Heart left ventricle (tissue), 16 donors: ENCODE measurements at places on chromosomes 5 and 9. TPM values are rescaled to one million over a fixed set of nuclear protein-coding genes. Genes with fewer than 3 reads are reported as not detected.

DNA sequence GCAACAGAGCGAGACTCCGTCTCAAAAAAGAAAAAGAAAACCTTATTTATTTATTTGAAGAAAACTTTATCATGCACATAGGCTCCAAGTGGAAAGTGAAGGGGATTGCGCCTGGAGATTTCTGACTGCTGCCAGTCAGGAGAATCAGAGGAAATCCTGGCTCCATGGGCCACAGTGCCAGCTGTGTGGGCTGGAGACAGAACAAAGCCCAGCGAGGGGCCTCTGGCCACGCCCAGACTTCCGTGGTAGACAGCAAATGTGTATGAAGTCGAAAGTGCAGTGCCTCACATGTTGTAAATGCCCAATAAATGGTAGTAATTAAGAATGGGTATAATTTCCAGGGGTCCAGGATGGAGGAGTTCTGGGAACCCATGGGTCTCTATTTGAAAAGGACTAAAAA, 75.8 kb upstream of the WWC1 start:
- H3K4me3 ChIP-seq = no peak overlapping the region
- H3K4me1 ChIP-seq = peaks cover 5% of the 10 kb centered on the region
- no peaks in the 10 kb centered on the region for H3K27me3 ChIP-seq

DNA sequence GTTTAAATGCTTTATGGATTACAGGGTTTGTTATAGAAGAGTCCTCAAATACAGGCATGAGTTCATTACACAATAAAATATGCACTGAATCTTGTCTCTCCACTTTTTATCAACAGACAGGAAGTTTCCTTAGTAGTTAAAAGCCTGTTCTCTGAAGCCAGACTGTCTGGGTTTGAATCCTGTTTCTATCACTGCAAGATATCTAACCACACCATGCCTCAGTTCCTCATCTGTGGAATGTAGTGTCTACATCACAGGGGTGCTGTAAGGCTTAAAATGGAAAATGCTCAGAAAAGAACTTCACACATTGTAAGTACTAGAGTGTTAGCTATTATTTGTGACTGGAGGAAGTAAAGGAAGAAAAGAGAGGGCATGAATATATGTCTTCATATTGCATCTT, 9.3 kb downstream of the LIX1 start:
- H3K27ac ChIP-seq = no peak overlapping the region
- no peak overlapping the region for H3K4me3 ChIP-seq
- no peak for DNase-seq
- peaks cover 3% of the 10 kb centered on the region for H3K4me1 ChIP-seq
- H3K36me3 ChIP-seq = no peaks in the 10 kb centered on the region
- H3K27me3 ChIP-seq = no peaks in the 10 kb centered on the region

DNA sequence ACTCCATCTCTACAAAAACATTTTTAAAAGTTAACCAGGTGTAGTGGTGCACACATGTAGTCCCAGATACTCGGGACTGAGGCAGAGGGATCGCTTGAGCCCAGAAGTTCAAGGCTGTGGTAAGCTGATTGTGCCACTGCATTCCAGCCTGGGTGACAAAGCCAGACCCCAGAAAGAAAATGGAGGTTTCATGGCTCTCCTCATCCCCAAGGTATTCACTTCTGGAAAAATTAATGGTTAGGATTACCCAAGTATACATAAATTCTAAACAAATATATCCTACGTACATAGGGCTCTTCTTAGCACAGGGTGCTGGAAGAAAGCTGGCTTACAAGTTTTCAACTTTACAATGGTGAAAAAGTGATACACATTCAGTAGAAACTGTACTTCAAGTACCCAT, 18.6 kb upstream of the RECK start:
- H3K27me3 ChIP-seq = no peaks in the 10 kb centered on the region
- no peaks in the 10 kb centered on the region for H3K36me3 ChIP-seq
- H3K4me1 ChIP-seq = no peaks in the 10 kb centered on the region
- H3K27ac ChIP-seq = no peak overlapping the region

DNA sequence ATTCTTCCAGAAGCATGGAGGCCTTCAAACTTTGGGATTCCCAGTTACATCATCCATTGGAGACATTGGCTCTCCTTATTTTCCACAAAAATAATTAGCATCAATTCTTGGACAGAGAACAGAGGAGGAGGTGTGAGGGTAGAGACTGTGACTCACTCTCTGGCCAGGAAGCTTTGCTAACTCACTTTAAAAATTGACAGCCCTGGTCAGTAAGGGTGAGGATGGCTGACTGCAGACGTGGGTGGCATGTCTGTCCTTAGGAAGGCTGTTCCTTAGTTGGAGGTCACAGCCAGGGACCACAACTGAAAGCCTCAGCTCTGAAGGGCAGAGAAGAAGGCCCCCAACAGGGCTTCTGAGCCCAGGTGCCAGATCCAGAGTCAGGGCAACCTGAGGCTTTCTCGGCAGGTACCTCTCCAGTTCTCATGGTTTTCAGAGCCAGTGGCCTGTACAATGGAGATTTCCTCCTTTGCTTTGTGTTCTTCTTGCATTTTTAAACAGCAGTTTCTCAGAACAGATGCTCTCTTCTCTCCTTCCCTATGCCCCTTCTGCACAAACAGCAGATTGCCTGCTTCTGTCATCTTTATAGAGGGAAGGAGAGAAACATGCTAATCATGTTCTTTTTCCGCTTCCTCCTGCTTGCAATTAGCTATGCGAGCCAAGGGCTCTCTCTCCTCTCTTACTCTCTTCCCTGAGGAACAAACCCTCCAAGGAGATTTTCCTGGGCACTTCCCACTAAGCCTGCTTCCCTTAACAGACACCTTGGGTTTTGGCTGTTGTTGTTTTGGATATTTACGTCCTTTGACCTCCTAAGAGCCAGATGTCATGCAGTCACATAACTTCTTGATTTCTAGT, 92.5 kb upstream of the ZNF366 start:
- no peak for DNase-seq
- H3K4me3 ChIP-seq = no peak overlapping the region
- no peak overlapping the region for H3K27ac ChIP-seq
- H3K4me1 ChIP-seq = peaks cover 24% of the 10 kb centered on the region
- H3K36me3 ChIP-seq = no peaks in the 10 kb centered on the region
- H3K27me3 ChIP-seq = no peaks in the 10 kb centered on the region

DNA sequence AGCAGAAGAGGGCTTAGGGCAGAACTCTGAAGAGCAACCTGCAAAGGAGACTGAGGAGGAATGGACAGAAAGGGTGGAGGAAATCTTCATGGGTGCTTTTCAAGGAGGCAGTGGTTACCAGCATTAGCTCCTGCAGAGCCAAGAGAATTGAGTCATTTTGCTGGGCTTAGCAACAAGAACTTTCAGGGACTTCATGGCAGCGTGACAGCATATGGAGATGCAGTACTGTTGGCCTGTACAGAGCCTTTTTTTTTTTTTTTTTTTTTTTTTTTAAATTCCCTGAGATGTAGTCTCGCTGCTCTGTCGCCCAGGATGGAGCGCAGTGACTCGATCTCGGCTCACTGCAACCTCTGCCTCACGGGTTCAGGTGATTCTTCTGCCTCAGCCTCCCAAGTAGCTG, 296.0 kb upstream of the DMRT1 start:
- H3K4me3 ChIP-seq = no peak overlapping the region
- peak overlapping the region; percentile 63 for H3K27ac ChIP-seq
- peak; percentile 57 for DNase-seq
- no peaks in the 10 kb centered on the region for H3K36me3 ChIP-seq
- H3K4me1 ChIP-seq = peaks cover 44% of the 10 kb centered on the region

GRCh38 chr5:150172145-150172544, 5.6 kb downstream of the CDX1 start:
- no peaks in the 10 kb centered on the region for H3K4me1 ChIP-seq
- no peak overlapping the region for H3K27ac ChIP-seq
- DNase-seq = no peak
- no peaks in the 10 kb centered on the region for H3K36me3 ChIP-seq

DNA sequence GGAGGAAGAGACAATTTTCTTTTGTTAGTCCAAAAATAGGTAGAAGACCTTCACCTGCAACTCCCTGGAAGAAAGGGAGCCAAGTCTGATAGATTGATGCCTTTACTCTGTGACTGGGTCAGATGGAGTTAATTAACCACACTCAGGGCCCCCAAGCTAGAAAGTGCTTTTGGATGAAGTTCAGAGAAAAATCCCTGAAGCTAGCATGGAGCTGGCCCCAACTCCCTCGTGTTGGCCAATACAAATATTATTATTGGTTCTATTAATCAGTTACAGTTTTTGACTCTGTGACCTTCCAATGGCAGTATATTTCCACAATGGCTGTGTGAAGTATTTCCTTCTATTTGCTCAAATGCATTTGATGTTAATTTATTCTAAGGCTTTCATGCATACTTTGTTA, 1753.5 kb downstream of the EFNA5 start:
- no peaks in the 10 kb centered on the region for H3K4me1 ChIP-seq
- no peak for DNase-seq
- no peaks in the 10 kb centered on the region for H3K36me3 ChIP-seq
- no peak overlapping the region for H3K27ac ChIP-seq
- H3K27me3 ChIP-seq = no peaks in the 10 kb centered on the region

- no peak overlapping the region for H3K27ac ChIP-seq
- H3K4me1 ChIP-seq = no peaks in the 10 kb centered on the region
- no peaks in the 10 kb centered on the region for H3K36me3 ChIP-seq
These were observed 37.1 kb upstream of the FAM169A start for GRCh38 chr5:74903165-74903787.

DNA sequence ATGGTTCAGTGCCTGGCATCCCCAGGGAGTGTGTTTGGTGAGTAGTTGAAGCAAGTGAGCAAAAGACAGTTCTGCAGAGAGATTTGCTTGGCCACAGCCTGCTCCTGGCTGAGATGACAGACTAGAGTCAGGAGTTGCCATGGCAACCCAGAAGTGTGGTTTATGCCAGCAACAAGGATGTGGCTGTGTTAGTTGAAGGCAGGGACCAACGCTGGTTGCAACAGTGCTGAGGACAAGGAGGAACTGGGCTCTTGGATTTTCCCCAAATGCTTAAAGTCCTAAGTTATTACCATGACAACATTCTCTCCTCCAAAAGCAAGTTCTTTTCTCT, 2.7 kb downstream of the NXNL2 start:
- H3K4me1 ChIP-seq = peaks cover 10% of the 10 kb centered on the region
- peak; percentile 26 for DNase-seq
- H3K36me3 ChIP-seq = no peaks in the 10 kb centered on the region
- no peak overlapping the region for H3K4me3 ChIP-seq
- H3K27ac ChIP-seq = peak overlapping the region; percentile 13

DNA sequence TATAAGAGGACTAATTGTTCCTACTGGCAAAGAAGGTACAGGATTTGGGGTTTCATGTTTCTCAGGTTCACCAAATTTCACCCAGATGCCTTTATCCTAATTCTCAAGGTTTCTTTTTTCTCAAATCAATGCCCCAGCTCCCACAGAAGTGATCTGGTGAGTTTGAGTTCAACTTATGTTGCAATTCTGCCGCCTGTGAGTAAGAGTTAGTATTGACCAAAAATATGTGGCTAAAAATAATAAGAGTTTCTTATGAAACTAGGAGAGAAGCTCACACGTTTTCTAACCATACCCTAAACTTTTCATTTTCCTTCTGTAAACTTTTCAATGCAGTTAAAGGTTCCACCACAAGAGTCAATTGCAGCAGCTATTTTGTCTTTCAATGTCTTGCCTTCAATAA, 15.1 kb downstream of the SLCO6A1 start:
- no peak for DNase-seq
- H3K36me3 ChIP-seq = no peaks in the 10 kb centered on the region
- H3K4me3 ChIP-seq = no peak overlapping the region
- H3K27me3 ChIP-seq = no peaks in the 10 kb centered on the region

- no peaks in the 10 kb centered on the region for H3K4me1 ChIP-seq
- H3K27me3 ChIP-seq = no peaks in the 10 kb centered on the region
- H3K27ac ChIP-seq = no peak overlapping the region
- H3K36me3 ChIP-seq = no peaks in the 10 kb centered on the region
These were observed 125.4 kb downstream of the PTTG1 start for GRCh38 chr5:160547061-160547460.

DNA sequence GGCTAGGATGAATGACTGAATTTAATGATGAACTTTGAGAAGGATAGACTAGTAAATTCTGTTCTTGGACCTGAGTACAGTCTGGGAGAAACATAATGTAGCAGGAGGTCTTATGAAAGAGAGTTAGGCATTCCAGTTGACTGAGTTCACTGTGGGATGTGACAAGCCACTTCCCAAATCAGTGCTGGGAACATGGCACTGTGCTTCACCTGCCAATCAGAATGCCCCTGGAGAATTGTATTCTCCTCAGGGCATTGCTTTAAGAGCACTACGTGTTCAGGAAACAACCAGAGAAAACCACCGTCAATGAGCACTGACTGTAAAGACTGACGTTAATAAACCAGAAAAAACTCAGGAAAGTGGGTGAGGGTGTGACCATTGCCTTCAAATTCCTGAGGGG, 1.2 kb downstream of the CCDC107 start:
- H3K27ac ChIP-seq = peak overlapping the region; percentile 99
- peaks cover 16% of the 10 kb centered on the region for H3K36me3 ChIP-seq
- peaks cover 38% of the 10 kb centered on the region for H3K4me1 ChIP-seq
- H3K4me3 ChIP-seq = peak overlapping the region; percentile 94

DNA sequence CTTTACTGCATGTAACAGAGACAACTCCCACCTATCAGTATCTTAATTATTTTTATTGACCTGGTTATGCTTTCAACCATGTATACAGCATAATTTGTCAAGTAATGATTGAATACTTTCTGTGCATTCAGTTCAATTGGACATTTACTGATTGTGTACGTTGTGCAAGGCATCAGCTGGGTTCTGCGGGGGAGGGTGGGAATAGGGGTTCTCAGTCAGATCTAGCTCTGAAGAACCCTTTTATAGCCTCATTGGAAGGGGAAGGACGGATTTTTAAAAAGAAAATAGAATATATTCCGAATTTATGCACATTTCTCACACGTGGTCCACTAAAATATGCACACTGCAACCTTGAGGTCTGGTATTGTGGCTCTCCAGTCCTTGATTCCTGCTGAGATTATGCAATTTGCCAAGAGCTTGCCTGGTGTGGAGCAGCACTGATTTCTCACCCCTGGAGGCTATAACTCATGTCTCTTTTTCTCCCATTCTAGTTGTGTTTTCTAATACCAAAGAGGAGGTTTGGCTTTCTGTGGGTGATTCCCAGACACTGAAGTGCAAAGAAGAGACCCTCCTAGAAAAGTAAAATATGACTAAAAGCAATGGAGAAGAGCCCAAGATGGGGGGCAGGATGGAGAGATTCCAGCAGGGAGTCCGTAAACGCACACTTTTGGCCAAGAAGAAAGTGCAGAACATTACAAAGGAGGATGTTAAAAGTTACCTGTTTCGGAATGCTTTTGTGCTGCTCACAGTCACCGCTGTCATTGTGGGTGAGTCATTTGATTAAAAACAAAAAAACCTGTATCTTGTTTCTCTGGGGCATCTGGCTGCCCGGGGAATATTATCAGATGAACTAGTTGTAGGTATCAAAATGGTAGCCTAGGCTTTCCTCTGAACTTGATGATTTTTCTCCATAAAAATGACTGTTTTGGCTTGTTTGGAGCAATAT, 1.7 kb downstream of the SLC1A3 start:
- no peaks in the 10 kb centered on the region for H3K4me1 ChIP-seq
- no peak for DNase-seq
- H3K36me3 ChIP-seq = no peaks in the 10 kb centered on the region
- peak overlapping the region; percentile 53 for H3K4me3 ChIP-seq
- no peaks in the 10 kb centered on the region for H3K27me3 ChIP-seq

Gene PCDHA10
- 0.13 TPM for total RNA-seq

Gene PCDHB4
- 2.8 TPM for total RNA-seq

Gene PCDHGB1
- total RNA-seq = 5.8 TPM

Gene STXBP1
- total RNA-seq = 50.2 TPM
